ENCODE measurements at places on chromosomes 2 and 18.

GRCh38 chr2:221958224-221958623 is 340.6 kb downstream of the PAX3 start:
- DNase-seq = no peak

DNA sequence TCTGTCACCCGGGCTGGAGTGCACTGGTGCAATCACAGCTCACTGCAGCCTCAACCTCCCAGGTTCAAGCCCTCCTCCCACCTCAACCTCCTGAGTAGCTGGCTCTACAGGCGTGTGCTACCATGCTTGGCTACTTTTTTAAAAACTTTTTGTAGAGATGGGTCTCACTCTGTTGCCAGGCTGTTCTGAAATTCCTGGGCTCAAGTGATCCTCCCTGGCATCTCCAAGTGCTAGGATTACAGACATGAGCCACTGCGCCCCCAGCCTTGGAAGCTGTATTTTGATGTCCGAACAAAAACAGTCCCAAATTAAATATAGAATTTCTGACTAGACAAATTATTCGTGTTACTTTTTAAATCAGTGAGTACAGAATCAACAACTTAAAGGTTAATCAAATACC is 97.4 kb downstream of the ZNF516 start:
- DNase-seq = no peak

GRCh38 chr2:95022309-95023221 is 2.9 kb upstream of the MAL start:
- DNase-seq = peak; percentile 34

DNA sequence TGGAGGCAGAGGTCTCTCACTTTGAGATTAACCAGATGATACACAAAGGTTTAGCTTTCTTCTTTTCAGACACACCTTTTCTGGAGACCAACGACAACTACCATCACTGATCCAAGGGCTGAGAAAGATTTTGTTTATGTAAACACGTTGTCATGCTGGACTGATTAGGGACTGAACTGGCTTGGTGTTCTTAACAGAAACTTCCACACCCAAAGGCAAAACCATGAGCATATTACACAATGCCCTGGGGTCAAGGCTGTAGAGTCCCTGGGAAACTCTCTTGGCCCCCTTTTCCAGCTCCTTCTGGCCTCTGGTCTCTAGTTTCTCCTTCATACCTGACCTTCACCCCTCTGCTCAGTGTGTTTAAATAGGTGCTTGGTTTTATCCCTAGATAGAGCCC is 447.0 kb upstream of the TCF4 start:
- no peak for DNase-seq

DNA sequence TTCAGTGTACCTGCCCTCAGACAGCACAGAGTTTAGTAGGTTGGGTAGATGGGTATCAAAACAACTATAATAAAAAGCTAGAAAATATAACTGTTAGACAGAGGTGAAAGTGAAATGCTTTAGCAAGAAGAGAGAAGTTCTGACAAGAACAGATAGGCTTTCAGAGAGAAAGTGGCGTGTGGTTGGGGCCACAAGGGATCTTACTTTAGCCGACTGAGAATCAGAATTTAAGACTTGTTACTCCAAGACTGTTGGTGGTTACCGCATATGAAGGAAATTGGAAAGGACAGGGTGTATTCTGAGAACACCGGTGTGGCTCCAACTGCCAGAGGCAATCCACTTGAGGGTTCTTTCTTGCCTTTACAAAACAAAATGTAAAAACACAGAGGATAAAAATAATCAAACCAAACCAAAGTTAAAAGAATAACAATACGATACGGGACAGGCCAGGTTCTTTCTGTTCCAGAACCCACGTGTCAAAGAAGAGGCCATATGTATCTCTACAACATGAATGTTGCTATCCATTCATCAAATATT is 44.4 kb upstream of the AGPS start:
- no peak for DNase-seq

DNA sequence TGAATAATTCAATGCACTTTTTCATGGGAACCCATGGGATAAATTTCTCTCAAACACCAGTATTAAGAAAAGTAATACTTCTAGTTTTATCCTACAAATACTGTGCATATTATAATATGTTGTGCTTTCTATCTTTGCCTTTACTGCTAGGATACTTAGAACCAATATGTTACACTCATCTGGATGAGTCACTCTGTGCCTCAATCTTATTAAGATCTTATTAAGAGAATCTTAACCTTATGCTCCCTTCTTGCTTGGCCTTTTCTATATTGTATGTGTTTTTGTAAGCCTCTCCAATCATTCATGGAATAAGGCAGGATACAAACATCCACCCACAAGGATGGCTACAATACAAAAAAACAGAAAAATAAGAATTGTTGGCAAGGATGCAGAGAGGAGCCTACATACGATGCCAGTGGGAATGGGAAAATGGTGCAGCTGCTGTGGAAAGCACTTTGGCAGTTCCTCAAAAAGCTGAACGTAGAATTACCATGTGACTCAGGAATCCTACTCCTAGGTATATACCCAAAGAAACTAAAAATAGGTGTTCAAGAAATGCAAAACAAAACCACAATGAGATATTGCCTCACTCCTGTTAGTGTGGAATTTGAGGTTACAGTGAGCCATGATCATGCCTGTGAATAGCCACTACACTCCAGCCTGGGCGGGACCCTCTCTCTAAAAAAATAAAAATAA is 10.7 kb upstream of the TWSG1 start:
- no peak for DNase-seq

- DNase-seq = no peak
These were observed 57.9 kb downstream of the NXPH2 start for GRCh38 chr2:138722316-138722715.
